ENCODE measurements at places on chromosomes 11 and 22. TPM values are rescaled to one million over a fixed set of nuclear protein-coding genes. Genes with fewer than 3 reads are reported as not detected.

TEX54 gene
- not detected for total RNA-seq

APOL4 gene
- total RNA-seq = 0.57 TPM

ACTN3 gene
- not detected for total RNA-seq

MUC6 gene
- not detected for total RNA-seq

IRAG1 gene
- total RNA-seq = not detected

FGF3 gene
- total RNA-seq = not detected

RGL4 gene
- total RNA-seq = 30.1 TPM

OR6A2 gene
- not detected for total RNA-seq

ASCL2 gene
- total RNA-seq = 0.40 TPM

P2RX3 gene
- total RNA-seq = not detected

ME3 gene
- total RNA-seq = 2.9 TPM

RAG1 gene
- total RNA-seq = 0.10 TPM

OTOG gene
- not detected for total RNA-seq

TMEM86A gene
- 0.25 TPM for total RNA-seq

DNA sequence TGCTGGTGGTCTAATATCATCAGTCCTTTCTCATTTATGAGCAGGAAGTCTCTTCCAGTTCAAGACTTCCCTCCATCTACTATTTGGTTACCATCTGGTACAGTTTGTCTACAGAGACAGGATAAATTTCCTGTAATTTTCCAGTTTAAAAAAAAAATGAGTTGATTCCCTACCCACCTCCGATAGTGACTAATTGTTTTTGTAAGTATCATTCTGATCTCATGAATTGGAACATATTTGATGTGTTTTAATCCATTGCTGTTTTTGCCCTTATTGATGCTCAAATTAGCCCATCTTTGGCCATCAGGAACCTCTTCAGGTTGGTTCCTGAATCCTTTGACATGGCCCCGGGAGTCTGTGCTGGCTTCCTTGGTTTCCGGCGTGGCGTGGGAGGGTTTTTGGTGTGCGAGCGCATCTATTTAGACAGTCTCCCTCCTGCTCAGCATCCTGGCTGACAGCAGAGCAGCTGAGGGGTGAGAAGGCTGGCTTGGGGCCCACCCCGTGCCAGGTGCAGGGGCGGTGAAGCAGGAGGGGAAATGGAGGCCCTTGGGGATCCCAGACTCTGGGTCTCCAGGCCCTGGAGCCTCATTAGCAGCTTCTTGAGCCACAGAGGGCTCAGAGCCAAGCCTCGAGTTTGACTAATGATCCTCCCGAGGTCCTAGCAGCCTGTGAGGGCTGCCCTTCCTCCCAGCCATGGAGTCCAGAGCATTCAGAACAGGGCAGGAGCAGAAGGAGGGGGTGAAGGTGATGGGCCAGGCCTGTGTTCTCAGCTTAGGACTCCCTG is 6.8 kb downstream of the OMP start:
- H3K4me3 ChIP-seq = no peak overlapping the region
- H3K36me3 ChIP-seq = no peaks in the 10 kb centered on the region
- no peak overlapping the region for H3K27ac ChIP-seq
- H3K27me3 ChIP-seq = no peaks in the 10 kb centered on the region
- DNase-seq = no peak

DNA sequence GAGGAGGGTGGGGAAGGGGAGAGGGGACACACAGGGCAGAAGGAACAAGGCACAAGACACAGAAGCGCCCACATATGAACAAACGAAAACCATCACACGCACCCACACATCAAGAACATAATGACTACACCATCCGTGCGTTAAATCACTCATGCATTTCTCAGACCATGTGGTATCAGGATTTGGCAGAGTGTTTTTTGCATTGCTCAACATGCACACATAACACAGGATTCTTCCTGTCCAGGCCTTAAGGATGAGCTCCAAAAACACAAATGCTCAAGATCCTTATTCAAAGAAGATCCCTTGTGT is 309.5 kb downstream of the CADM1 start:
- H3K4me1 ChIP-seq = no peaks in the 10 kb centered on the region
- no peaks in the 10 kb centered on the region for H3K36me3 ChIP-seq

GRCh38 chr11:76234021-76234415 is 27.7 kb upstream of the WNT11 start:
- H3K27me3 ChIP-seq = peaks cover 14% of the 10 kb centered on the region
- H3K4me3 ChIP-seq = no peak overlapping the region
- H3K4me1 ChIP-seq = peaks cover 59% of the 10 kb centered on the region
- no peak for DNase-seq

GRCh38 chr11:72642884-72643522 is 31.2 kb downstream of the PDE2A start:
- H3K36me3 ChIP-seq = no peaks in the 10 kb centered on the region
- peaks cover 5% of the 10 kb centered on the region for H3K27me3 ChIP-seq
- DNase-seq = peak; percentile 55
- no peaks in the 10 kb centered on the region for H3K4me1 ChIP-seq
- H3K4me3 ChIP-seq = no peak overlapping the region
- H3K27ac ChIP-seq = no peak overlapping the region

GRCh38 chr11:20844630-20845029 is 175.2 kb downstream of the NELL1 start:
- no peaks in the 10 kb centered on the region for H3K4me1 ChIP-seq
- H3K27ac ChIP-seq = no peak overlapping the region
- H3K36me3 ChIP-seq = no peaks in the 10 kb centered on the region
- no peak for DNase-seq
- no peak overlapping the region for H3K4me3 ChIP-seq

- H3K4me1 ChIP-seq = peaks cover 29% of the 10 kb centered on the region
- H3K27me3 ChIP-seq = no peaks in the 10 kb centered on the region
- H3K36me3 ChIP-seq = peaks cover 6% of the 10 kb centered on the region
- no peak overlapping the region for H3K4me3 ChIP-seq
Observed at GRCh38 chr11:45930951-45931570, 8.6 kb downstream of the LARGE2 start.

DNA sequence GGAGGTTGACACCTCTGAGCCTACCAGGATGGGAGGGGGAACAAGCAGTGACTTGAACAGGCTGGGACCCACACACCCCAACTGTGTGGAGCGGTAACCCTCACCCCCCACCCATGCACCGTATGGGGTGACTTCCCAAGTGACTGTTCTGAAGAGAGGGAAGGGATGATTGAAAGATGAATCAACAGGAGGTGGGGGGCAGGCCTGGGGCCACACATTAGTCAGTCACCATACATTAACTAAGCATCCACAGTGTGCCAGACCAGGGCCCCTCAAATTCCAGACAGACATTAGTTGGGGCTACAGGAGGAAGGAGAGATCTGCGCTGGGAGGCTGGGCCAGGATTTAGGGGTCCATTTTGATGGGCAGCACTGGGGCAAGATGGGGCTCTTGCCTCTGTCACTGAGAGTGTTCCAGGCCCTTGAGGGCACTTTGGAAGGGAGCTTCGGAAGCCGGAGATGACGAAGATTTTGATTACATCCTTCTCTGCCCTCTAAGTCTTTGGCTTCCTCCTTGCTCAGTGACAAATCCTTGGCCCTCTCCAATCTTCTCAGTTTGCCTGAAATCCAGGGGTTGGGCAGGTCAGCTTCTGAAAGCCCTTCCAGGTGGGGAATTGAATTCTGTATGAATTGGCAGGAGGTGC is 966 bp downstream of the SMTN start:
- no peak for DNase-seq
- H3K27me3 ChIP-seq = no peaks in the 10 kb centered on the region
- peak overlapping the region; percentile 76 for H3K27ac ChIP-seq

DNA sequence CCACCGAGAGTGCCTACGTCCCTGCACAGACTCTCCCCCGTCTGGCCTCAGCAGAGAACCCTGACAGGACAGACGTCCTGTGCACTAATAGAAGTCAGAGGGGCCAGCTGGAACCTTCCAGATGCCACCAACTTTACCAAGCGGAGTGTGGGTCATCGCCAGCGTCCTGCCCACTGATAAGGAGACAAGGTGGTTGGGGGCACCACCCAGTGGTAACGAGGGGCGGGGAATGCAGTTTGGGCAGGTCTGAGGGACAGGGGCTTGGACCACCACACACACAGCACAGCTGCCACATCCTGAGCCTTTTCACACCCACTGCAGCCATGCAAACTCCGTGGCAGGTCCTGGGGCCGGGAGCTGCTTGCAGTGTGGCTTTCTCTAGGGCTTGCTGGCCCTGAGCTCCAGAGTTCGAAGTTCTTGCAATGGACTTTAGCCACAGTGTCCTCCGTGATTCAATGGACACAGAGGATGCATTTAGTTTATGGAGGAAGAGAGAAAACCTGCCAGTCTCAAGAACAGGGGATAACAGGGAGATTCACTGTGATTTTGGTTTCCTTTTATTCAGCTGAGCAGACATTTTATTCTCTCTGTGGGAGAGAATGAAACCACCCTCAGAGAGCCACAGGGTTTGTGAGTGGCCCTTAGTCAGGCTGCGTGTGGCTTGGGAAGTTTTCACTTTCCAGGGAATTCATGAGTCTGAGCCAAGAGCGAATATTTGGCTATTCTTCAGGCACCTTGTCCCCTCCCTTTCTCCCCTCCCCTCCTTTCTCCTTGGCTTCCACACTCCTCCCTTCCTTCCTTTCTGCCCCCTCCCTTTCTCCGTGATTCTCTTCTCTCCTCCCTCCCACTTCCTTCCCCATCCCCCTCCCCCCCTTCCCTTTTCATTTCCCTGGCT is 13.1 kb downstream of the MRGPRG start:
- no peak for DNase-seq
- H3K4me1 ChIP-seq = no peaks in the 10 kb centered on the region
- H3K27me3 ChIP-seq = peaks cover 10% of the 10 kb centered on the region
- H3K36me3 ChIP-seq = no peaks in the 10 kb centered on the region
- H3K27ac ChIP-seq = no peak overlapping the region

GRCh38 chr11:124841840-124842239 is 23.4 kb upstream of the ROBO3 start:
- H3K4me1 ChIP-seq = peaks cover 11% of the 10 kb centered on the region
- H3K36me3 ChIP-seq = peaks cover 2% of the 10 kb centered on the region
- peaks cover 92% of the 10 kb centered on the region for H3K27me3 ChIP-seq
- no peak for DNase-seq
- no peak overlapping the region for H3K27ac ChIP-seq

DNA sequence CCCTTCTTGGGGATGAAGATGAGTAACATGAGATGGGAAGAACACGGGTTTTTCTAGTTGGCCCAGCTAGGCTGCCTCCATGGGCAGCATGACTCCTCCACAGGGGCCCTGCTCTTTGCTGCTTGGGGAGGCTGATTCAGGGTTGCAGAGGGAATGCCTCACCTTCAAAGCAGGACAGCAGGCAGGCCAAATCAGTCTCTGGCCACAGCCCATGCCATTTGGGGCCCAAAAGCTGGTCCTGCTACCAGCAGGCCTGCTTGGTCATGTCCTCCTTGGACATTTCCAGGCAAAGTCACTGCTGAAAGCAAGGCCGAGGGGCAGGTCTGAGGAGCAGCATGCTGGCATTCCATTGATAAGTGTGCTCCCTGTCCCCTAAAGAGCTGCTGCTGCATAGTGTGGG is 13.8 kb upstream of the MAPK8IP1 start:
- H3K27me3 ChIP-seq = no peaks in the 10 kb centered on the region
- no peaks in the 10 kb centered on the region for H3K4me1 ChIP-seq
- no peak for DNase-seq
- no peak overlapping the region for H3K4me3 ChIP-seq
- H3K27ac ChIP-seq = no peak overlapping the region
- H3K36me3 ChIP-seq = peaks cover 44% of the 10 kb centered on the region

GRCh38 chr11:6269994-6270393 is 10.4 kb downstream of the CCKBR start:
- peaks cover 32% of the 10 kb centered on the region for H3K27me3 ChIP-seq
- H3K27ac ChIP-seq = no peak overlapping the region
- H3K36me3 ChIP-seq = no peaks in the 10 kb centered on the region
- peaks cover 7% of the 10 kb centered on the region for H3K4me1 ChIP-seq
- H3K4me3 ChIP-seq = no peak overlapping the region
- DNase-seq = no peak

- H3K27ac ChIP-seq = no peak overlapping the region
Observed at GRCh38 chr22:49999946-50000586, 12.5 kb downstream of the IL17REL start.

- H3K4me1 ChIP-seq = no peaks in the 10 kb centered on the region
- H3K4me3 ChIP-seq = no peak overlapping the region
Observed at GRCh38 chr22:27624705-27625104, 176.9 kb downstream of the MN1 start.

GRCh38 chr11:70158201-70158600 is 44.9 kb upstream of the FADD start:
- no peak for DNase-seq
- H3K4me1 ChIP-seq = no peaks in the 10 kb centered on the region
- no peak overlapping the region for H3K4me3 ChIP-seq
- H3K36me3 ChIP-seq = no peaks in the 10 kb centered on the region
- H3K27ac ChIP-seq = no peak overlapping the region
- H3K27me3 ChIP-seq = no peaks in the 10 kb centered on the region

DNA sequence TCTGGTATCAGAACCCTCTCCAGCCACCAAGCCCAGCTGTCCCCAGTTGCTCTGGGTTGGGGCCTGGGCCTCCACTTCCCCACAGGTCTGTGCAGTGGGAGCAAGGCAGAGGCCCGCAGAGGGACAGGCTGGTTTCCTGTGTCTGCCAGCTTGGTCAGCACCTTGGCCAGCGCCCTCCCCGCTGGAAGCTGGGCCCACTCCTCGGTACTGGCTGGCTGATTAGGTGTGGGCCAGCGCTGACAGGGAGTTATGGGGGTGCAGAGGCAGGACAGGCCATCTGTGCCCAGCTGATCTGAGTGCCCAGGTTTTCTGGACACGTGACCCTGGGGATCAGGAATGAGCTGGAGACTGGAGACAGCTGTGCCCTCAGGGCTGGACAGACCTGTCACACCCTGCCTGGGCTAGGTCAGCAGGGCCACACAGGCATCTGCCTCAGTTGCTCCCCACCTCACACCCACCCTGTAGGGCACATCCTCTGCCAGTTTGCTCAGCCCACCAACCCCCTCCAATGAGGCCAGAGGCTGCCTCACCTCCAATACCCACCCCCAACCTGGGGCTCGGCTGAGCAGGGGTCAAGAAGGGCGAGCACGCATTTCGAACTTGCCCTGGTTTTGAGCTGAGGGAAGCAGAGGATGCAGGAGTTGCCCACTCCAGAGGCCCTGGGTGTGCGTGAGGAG is 175.3 kb downstream of the IGLL1 start:
- DNase-seq = peak; percentile 29
- H3K27ac ChIP-seq = no peak overlapping the region

- H3K27ac ChIP-seq = no peak overlapping the region
- H3K4me1 ChIP-seq = peaks cover 3% of the 10 kb centered on the region
- H3K36me3 ChIP-seq = no peaks in the 10 kb centered on the region
- H3K27me3 ChIP-seq = peaks cover 18% of the 10 kb centered on the region
- no peak overlapping the region for H3K4me3 ChIP-seq
Observed at GRCh38 chr11:66409226-66409625, 11.6 kb upstream of the NPAS4 start.

DNA sequence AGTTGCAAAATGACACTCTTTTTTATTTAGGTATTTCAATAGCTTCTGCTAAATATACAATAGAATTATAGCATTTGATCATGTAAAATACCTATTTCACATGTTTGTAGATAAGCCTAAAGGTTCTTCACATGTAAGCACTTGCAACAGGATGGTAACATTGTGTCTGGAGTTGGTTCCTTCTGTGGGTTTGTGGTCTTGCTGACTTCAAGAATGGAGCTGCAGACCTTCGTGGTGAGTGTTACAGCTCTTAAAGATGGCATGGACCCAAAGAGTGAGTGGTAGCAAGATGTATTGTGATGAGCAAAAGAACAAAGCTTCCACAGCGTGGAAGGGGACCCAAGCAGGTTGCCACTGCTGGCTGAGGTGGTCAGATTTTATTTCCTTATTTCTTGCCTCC is 246.4 kb upstream of the PDGFD start:
- H3K36me3 ChIP-seq = no peaks in the 10 kb centered on the region
- H3K27me3 ChIP-seq = no peaks in the 10 kb centered on the region
- H3K4me3 ChIP-seq = no peak overlapping the region
- no peak for DNase-seq
- no peak overlapping the region for H3K27ac ChIP-seq
- no peaks in the 10 kb centered on the region for H3K4me1 ChIP-seq
